ENCODE measurements at places on chromosomes 6 and 20.

DNA sequence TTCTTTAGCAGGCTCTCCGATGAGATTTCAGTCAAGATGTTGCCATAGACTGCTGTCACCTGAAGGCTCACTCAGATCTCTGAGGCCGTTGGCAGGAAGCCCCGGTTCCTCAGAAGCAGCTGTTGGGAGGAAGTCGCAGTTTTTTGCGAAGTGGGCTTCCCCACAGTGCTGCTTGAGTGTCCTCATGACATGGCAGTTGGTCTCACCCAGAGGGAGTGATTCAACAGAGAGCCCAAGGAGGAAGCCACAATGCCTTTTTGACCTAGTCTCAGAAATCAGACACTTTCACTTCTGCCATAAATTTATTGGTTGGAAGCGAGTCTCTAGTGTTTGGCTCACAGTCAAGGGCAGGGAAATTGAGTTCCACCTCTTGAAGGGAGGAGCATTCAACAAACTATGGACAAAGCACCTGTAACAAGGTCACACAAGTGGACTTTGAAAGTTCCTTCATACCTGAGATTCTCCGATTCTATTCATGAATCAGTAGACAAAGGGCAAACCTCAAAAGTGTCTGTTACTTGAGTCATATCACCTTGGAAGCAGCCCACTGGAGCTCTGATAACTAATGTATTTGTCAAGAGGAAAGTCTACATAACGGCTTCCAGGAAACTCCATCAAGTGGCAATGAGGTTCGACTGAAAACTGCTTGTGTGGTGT, 208.3 kb downstream of the TASP1 start:
- DNase-seq, result no peak

DNA sequence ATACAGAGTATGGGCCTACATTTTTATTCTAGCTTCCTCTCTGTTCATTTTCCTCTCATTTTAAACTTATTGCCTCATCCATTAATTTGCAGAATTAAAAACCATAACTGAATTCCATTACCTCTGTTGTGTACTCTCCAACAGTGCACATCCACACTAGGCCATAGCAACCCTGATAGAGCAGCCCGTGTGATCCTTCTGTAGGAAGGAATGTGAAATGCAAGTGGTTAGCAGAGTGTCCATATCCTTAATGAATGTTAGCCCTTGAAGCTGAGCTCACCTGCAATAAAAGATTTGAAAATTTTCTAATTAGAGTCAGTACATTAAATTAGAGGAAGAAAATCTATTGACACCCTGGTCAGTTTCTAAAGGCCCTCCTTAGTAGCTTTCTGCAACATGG, 6.5 kb upstream of the GRIK2 start:
- no peak for DNase-seq

DNA sequence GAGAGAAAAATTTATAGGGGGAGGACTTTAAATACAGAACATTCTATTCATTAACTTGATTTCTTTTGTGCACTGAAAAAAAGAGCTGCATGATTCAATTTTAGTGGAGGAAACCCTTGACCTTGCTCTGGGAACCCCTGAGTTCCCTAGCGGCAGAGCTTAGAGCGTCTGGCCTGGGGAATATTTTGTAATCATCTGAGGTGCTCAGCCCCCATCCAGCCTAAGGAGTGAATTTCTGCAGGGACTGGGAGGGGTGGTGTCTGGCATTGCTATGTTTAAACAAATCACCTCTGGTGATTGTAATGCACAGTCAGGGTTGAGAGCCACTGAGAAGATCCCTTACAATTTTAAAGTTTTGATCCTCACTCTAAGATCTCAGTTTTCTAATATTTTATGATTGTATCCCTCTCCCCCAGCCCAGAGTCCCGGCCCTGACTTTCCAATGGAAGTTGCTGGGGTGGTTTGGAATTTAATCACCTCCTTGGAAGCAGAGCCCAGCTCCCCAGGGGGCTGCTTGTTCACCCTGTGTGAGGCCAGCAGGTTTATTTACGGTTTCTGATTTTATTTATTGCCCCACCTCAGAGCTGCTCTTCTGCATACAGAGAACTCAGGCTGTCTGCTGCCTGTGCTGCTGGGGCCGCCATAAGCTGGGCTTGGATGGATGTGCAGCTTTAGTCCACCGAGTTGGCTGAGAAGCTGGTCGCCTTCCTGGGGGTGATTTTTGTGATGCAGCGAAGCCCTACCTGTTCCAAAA, 263.1 kb downstream of the LRFN2 start:
- no peak for DNase-seq

DNA sequence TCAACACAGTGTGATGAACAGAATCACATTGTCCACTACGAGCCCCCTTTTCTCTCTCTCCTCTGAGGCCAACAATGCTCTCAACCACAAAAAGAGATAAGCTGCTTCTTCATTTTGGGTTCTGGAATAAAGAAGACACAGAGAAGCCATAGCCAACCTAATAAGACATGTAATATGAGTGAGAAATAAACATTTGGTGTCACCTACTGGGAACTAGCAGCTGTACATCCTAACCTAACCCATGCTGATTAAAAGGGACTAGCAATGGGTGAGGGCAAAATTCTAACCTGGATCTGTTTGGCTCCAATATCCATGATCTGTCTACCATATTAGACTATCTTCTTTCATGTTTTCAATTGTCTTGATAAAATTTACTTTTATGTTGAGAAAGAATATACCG, 369.1 kb upstream of the MARCKS start:
- DNase-seq, result no peak

DNA sequence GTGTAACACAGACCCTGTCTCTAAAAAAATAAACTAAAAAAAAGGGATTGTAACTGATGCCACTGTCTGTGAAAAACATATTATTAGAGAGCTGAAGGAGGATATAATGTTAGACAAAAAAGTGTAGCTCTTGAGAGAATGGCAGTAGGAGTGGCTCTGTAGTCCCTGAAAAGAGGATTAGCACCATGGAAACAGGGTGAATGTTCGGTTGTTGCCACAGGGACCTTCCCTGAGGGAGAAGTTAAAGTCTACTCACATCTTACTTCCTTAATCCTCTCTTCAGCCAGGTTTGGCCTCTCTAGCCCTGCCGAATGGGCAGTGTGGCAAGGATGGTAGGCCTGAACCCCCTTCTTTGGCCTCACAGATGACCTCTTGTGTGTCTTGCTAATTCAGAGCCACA, 12.1 kb downstream of the SCAND1 start:
- no peak for DNase-seq

DNA sequence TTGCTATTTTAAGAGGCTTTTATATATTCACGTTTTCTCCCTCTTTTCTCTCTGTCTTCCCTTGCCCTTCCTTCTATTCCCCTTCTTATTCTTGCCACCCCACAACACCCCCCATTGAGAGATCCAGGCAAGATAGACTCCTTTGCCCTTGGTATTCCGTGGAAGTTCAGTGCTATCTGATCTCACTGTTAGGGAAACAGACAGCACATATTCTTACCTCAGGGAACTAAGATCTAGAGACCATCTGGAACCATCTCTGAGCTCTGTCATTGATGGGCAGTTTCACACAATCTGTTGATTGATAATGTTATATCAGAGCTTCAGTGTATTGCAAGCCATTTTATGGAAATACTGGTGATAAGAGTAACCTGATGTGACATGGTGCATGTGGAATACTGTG, 228.8 kb downstream of the ARID1B start:
- no peak for DNase-seq

DNA sequence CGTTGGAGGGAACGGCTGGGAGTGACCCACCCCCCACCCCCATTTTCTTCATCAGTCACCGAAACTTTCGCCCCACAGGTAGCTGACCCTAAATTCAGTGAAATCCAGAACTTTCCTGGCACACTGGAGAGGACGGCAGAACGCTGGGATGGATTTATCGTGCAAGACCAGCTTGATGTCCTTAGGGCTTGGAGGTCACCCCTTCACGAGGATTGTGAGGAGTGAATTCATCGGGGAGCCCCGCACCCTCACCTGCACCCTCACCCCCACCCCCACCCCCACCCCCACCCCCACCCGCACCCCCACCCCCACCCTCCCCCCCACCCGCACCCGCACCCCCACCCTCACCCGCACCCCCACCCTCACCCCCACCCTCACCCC, 13.3 kb upstream of the TCFL5 start:
- no peak for DNase-seq

DNA sequence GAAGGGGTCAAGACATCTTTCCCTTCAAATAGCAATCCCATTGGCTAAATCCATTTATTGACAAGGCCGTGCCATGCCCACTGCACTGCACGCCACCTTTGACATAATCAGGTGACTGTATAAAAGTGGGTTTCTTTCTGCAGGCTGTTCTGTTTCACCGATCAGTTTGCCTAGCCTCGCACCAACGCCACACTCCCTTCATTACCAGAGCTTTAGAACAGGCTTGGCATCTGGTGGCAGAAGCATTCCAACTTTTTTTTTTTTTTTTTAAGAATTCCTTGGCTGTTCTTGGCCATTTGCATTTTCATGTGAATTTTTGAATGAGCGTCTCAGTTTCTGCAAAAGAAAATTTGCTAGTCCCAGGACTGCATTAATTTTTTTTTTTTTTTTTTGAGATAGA, 78.1 kb downstream of the PPP1R3G start:
- no peak for DNase-seq

- DNase-seq, result no peak
These were observed 24.6 kb downstream of the DLL1 start for GRCh38 chr6:170266061-170266825.

- no peak for DNase-seq
These were observed 4.9 kb downstream of the SASH1 start for GRCh38 chr6:148347441-148348054.

- no peak for DNase-seq
These were observed 36.6 kb downstream of the NKX2-4 start for GRCh38 chr20:21360705-21361104.

DNA sequence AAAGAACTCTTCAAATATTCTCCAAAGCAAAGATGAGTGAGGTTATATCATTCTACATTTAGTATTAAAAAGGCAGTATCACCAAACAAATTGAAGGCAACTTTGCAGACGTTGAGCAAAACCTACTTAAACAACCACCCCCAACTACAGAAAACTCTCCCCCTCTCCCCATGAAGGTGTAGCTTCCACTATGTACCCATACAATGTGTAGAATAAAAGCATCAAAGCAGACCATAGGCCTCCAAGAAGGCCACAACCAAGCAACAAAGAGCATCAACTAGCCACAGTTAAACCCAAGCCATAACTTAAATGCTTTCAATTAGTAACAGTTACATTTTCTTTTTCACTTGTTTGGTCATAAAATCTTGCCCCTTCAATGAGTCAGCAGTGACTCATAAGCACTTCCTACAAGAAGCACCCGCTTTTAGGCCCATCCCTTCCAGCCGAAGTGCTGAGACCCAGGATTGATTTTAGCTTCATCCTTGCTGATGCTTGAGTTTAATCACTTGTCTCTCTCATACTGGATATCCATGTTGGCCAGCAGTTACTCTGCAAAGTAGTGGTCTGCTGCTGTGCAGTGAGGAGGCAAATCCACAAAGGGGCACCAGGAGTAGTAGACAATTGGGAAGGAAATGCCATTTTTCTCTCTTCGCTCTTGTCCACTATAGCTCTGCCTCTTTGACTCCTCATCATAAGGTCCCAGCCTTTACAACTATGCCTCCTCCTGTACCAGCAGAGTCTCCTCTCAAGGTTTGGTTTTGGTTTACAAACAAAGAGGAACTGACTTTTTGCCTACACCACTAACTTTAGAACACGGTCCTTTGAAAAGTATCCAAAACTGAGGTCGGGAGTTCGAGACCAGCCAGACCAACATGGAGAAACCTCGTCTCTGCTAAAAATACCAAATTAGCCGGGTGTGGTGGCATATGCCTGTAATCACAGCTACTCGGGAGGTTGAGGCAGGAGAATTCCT, 8.4 kb upstream of the NUP153 start:
- no peak for DNase-seq

DNA sequence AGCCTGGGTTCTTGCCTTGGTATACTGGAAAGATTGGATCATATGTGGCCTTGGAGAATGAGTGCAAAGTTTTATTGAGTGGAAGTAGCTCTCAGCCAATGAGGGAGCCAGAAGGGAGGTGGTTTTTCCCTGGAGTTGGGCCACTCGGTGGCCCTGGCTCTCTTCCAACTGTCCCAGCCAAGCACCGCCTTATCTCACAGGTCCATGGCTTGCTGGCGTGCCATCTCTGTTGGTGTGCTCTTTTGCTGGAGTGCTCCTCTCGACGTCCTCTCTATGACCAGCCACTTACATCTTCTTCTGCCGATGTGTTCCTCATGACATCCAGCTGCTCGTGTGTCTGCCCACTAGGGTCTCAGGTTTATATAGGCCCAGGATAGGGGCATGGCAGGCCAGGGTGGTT, 505.9 kb upstream of the SYNCRIP start:
- no peak for DNase-seq

DNA sequence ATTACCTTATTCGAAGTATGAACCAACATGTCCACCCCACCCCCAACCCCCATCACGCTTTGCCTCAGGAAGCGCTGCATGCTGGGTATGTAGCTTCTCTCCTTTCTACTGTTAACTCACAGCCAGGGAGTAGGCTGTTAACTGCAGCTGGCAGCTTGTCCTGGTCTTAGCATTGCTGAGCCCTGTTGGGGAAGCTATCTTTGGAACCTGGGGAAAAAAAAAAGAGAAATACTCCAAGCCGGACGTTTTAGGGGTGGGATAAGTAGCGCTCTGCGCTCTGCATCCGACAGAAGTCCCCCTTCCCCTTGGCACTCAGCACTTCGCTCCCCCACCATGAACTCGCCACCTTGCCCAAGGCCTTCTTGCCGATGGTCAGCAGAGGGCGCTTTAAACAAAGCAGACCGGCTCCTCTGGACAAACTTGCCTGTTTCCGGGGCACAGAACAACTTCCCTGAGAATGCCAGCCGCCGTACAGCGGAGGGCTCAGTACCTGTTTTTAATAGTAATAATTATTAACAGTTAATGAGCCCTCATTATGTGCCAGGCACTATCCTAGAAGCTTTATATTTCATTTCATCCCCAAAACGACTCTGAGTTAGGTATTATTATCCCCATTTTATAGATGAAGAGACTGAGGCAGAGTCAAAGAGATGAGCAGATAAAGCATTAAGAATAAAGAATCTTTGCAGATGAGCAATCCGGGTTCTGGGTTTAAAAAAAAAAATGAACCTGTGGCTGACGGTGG, 35.2 kb upstream of the MDFI start:
- DNase-seq, result peak; percentile 40

Data from T-helper 17 cell (primary cell).